ENCODE measurements at places on chromosomes 1 and 21.

DNA sequence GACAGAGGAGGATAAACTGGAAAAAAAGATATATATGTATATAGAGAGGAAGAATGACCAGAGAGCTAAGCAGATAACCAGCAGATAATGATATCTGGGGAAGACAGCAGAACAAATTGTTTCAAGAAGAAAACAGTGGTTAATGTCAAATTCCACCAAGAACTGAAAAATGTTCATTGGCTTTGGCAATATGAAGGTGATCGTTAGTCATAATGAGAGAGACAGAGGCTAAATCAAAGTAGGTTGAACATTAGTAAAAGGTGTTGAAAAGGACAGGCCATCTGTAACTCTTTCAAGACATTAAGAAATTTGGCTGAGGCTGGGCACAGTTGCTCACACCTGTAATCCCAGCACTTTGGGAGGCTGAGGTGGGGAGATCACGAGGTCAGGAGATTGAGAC lies 25.3 kb upstream of the CR2 start:
- no peak for DNase-seq

DNA sequence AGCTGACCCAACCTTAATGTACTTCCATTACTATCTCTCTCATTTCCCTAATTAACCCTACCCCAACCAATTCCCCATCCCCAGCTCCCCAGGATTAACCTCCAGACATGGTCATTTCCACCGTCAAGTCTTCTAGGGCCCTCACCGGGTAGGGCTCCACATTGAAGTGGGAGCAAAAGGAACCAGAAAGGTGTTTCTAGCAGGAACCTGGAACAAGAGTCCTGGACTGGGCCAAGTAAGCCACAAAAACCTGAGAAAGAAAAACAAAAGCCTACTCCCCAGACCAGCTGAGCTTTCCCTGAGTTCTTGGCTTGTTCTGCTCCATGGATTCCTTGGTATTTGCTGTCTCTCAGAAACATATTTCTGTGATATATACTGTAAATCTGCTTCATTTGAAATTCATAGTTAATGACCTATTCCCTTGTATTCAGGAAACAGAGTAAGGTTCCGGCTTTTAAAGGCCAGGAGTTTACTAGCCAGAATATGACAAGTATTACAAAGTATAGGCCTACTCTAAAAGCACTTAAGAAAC lies 58.4 kb downstream of the SYF2 start:
- DNase-seq: peak; percentile 27

DNA sequence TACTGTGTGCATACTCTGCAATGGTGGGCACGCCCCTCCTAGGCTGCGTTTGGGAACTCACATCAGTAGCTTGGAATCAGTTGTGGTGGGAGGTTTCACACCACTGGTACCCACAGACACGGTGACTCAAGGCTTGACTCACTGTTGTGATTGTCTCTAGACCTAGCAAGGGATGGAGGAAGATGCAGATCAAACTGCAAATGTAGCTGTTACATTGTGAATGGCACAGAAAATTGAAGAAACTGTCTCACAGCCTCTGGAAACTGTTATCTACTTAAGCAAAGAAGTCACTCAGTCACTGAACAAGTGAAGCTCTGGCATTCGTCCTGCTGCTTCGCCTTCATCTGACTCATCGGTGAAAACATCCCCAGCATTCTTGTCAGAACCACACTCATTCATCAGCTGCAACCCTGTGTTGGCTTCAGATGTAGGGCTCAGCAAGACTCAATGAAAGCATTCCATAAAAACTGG lies 59.5 kb downstream of the POFUT2 start:
- DNase-seq: peak; percentile 93

DNA sequence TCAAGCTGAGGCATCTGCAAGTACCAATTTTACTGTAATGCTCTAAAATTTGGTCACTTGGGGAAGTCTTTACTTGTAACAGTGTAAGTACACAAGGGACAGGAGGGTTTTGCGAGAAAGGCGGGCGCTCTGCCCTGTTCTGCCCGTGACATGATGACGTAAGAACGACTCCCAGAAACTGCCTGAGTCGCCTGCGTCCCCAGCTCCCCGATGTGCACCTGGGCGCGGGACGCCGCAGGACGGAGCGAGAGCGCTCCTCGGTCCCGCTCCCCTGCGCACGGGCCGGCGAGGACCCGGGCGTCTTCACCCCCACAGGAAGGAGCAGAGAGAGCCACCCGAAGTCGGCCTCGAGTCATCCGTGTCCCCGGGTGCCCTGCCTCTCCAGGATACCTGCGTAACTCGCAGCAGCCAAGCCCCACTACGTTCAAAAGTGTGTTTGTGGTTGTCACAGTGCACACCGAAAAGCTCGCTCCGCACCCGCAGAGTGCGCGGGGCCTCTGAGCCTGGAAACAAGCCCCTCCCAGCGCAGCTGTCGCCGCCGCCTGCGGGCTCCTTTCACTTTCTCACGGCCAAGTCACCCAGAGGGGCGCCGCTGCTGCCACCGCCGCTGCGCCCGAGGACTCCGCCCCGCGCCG lies 3.3 kb upstream of the ZBTB18 start:
- DNase-seq: peak; percentile 70

GRCh38 chr1:236391008-236391407 lies 3.1 kb upstream of the EDARADD start:
- no peak for DNase-seq

DNA sequence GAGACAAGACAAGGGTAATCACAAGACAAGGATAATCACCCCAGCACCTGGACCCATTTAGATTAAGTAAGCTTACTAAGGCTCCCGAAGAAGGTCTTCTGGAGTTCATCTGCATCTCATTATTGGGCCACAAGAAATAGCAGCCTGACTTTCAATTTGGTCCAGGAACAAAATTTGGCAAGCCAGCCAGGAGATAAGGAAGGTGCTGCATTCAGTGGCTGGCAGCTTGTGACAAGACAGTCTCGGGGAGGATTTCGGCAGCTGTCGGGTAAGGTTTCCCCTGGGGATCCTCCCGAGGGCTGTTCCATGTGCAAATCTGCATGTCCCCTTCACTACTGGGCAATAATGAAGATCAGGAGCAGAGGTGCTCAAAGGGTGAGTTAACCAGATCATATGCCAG lies 195.2 kb downstream of the FCRL5 start:
- DNase-seq: no peak

- no peak for DNase-seq
Measured at GRCh38 chr21:35223480-35224156, 174.5 kb upstream of the RUNX1 start.

DNA sequence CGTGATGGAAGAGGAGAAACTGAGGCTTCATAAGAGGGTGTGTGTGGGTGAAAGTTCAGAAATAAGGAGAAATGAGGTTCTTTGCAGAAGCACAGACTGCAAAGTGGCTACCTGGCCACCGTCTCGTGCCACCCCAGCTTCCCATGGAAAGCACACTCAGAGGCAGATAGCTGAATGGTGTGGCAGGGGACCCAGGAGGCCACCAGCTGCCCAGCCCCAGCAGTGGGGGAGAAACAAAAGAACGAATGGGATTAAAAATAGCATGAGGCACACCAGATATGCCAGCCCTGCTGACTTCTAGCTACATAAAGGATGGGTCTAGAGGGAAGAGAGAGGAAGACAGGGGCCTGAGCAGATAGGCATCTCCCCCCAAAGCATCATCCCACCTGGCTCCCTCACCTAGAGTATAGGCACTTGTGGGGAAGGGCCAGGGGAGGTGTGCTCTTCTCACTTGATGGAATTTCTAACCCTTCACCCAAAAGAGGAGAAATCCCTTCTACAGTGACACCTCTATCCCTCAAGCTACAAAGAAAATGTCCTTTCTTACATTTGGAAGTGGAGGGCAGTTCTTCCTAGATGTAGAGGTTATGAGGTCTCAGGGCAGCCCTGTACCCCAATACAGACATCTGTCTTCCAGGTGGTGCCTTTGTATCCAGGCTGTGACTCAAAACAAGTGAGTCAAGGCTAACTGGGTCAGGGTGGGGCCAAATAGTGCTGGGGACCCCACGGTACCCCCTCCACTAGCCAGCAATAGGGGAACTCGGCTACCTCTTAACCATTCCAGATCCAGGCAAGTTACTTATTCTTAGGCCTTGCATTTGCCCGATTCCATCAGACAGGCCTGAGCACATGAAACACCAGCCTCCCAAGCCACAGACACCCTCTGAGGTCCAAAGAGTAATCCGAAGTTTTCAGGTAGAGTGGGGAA lies 3.5 kb downstream of the HDGF start:
- DNase-seq: peak; percentile 45

DNA sequence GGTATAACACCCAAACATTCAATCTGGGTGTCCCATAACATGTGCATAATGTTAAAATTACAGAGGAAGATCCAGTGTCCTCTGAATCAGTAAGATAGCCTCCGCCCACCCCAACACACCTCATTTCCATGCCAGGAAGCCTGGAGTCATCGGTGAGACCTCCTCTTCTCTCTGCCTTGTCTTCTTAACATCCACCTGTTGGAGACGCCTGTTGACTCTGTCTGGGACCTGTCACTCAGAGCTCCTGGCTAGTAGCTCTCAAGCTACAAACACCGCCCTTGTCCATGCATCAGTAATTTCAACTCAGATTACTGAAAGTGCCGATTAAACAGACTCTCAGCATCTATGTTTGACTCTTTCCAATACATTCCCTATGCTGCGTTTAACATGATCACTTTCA lies 27.4 kb downstream of the KCNJ15 start:
- no peak for DNase-seq

- DNase-seq: no peak
Measured at GRCh38 chr21:43925096-43925481, 60.1 kb downstream of the AGPAT3 start.

- no peak for DNase-seq
Measured at GRCh38 chr1:83619170-83619896, 379.6 kb downstream of the TTLL7 start.

GRCh38 chr21:45493401-45494001 lies 48.7 kb downstream of the SLC19A1 start:
- DNase-seq: no peak

DNA sequence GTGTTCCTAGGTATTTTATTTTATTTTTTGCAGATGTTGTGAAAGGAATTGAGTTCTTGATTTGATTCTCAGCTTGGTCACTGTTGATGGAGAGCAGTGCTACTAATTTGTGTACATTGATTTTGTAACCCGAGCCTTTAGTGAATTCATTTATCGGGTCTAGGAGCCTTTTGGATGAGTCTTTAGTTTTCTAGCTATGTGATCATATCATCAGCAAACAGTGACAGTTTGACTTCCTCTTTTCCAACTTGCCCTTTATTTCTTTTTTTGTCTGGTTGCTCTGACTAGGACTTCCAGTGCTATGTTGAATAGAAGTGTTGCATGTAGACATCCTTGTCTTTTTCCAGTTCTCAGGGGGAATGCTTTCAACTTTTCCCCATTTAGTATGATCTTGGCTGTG lies 138.9 kb downstream of the LHX8 start:
- no peak for DNase-seq

- no peak for DNase-seq
Measured at GRCh38 chr21:30153697-30154340, 12.8 kb downstream of the CLDN17 start.

- no peak for DNase-seq
Measured at GRCh38 chr1:186463511-186463910, 2.6 kb upstream of the PDC start.

GRCh38 chr1:32127409-32128198 lies 19.7 kb downstream of the KPNA6 start:
- no peak for DNase-seq

DNA sequence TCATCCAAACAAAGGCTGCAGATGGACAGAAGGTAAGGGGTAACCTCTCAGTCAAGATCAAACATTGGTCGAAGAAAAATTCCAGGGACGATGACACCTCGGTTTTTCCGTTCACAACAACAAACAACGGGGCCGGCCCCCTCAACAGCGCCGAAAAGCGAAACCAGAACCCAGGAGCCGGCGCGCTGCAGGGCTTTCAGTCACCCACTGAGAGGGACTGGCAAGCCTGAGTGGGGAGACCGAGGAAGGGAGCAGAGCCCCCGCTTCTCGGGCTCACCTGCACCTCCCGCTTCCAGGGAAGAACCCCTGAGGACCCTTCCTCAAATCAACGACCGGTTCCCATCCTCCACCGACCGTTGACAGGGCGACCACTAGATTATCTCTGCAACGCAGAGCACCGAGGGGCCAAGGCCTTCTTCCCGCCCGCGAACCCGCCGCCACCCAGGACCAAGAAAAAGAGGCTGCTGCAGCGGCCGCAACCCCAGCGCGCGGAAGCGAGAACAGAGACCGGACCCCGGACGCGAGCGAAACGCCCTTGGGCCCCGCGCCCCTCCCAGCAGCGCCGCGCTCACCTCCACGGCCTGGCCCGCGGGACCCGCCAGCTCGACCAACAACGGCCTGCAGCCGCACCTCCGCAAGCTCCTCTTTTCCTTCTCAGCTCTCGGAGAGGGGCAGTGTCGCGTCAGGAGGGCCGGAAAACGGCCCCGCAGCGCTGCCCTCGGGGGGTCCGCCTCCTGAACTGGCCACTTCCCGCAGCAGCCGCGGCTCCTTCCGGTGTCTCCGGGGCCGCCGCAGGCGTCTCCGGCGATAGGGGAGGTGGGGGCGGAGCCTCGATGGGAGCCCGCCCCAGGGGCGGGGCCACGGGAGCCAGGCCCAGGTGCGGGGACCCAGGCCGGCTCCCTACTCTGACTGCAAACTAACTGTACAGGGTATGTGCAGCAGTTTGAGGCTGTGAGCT lies at the start of gene USP33:
USP33 (minus strand) TSS at position 782 of the 958 bp plus-strand sequence. CDS start 18,155 bp downstream, outside the sequence.
- peak; percentile 90 for DNase-seq

GRCh38 chr1:240014051-240014450 lies 77.6 kb upstream of the FMN2 start:
- DNase-seq: no peak

- no peak for DNase-seq
Measured at GRCh38 chr1:25924454-25924853, 18.2 kb upstream of the STMN1 start.

GRCh38 chr1:115976062-115976920 lies at the start of gene SLC22A15:
Gene SLC22A15, plus strand, starts transcription at chr1:115976513. Its CDS starts 115 bp downstream, at chr1:115976628.
- DNase-seq: peak; percentile 85

DNA sequence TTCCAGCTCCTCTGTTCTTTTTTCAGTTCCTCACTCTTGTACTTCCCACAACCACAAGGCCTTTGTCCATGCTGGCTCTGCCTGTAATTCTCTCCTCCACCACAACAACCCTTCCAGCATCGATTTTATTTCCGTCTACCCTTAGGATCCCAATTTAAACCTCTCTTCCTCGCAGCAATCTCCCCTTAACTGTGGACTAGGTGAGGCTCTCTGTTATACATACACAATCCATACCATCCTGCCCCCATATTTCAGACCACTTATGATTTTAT lies 90.4 kb upstream of the ZC3H11B start:
- DNase-seq: no peak

DNA sequence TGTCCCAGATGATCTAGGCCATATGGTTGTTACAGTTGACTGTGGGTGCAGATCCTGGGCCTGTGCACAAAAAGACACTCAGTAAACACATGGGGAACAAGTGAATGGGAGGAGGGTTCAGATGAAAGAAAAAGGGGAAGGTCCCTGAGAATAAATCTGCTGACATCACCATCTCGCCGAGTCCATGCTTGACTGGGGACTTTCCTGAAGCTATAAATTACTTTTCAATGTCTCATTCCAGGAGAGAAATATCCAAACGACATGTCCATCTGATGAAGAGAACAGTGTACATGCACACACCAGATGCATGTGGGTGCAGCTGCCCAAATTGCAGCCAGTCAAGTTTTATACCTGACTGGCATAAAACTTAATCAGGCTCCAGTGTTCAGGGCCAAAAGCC lies 109.0 kb downstream of the HIVEP3 start:
- DNase-seq: no peak

All from adipocyte (in vitro differentiated cells).